ENCODE measurements at places on chromosomes 11 and 22.

- DNase-seq = peak; percentile 94
These were observed at the start of gene KCNQ1OT1 for GRCh38 chr11:2699531-2700414. Gene KCNQ1OT1 (minus strand): TSS chr11:2699994.

DNA sequence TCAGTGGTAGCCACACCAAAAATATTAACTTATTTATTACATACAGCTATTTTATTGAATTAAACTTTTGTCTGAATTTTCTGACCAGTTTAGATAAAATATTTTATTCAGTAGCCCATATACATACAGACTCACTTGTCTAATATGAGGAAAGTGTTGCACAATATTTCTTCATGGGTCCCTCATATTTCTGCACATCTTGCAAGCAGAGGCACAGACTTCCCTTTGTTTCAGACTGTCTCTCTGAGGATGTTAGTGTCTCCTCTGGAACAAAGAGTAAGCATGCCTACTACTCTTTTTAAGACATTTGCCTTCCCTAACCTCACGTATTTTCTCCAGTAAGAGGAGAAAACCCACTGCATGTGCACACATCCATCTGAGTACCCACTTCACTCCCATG, 81.2 kb downstream of the OR5AK2 start:
- DNase-seq = peak; percentile 37

GRCh38 chr22:46737976-46738646, at the start of gene CERK:
Gene CERK (minus strand): TSS chr22:46738252. CDS start chr22:46738148, 104 bp downstream.
- DNase-seq = peak; percentile 74

DNA sequence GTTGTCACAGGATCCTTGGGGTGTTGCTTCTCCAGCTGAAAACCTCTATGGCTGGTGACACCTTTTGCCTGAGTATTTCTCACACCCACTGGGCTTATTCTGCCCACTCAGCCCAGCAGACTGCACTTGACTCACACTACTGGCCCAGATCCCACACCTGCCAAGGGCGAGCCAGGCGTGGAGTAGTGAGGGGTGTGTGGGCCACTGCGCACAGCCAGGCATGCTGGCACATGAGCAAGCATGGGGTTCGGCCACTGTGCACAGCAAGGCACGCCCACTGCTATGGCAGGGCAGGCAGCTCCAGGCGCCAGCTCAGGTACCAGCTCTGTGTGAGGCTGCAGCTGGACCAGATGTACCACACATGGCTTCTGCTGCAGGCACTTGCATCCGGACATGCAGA, 116.5 kb upstream of the MTNR1B start:
- no peak for DNase-seq

GRCh38 chr22:35596821-35597220, 20.3 kb downstream of the MB start:
- DNase-seq = no peak

- no peak for DNase-seq
These were observed 7.2 kb upstream of the SLN start for GRCh38 chr11:107719073-107719472.

DNA sequence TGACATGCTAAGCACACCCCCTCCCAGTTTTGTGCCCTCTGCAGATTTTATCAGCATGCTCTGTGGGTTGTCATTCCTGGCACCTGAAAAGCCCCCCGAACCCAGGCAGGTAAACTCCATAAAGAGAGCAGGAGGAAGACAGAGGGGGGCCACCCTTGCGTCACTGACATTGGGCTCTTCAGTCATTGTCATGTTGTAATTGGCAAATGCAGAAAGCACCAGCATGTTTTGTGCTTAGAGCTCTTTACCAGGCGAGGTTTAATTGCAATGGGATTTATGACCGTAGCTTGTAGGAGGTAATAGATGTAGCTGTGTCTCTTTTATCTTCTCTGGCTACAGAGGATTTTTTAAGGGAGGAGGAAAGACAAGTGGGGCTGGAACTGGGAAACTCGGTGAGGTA, 201.7 kb downstream of the GRIK4 start:
- DNase-seq = no peak
